ENCODE measurements at places on chromosomes 13 and 19. TPM values are rescaled to one million over a fixed set of nuclear protein-coding genes. Genes with fewer than 3 reads are reported as not detected.

HSD17B14 gene
- polyA plus RNA-seq: 91.9 TPM

DNA sequence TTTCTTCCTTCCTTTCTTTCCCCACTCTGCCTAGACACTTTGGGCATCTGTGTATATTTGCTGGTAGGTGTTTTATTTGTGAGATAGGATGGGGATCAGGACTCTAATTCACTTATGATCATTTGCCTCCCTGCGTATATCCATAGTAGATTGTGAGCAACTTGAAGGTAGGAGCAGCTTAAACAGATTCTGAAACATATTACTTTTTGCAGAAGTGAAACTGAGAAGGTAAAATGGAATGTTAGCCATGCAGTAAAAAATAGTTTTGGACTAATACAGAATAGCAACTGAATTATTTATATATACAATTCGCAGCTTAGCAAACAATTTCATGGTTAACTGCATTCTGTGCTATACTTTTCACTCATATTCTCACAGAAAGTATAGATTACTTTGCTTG is 38.7 kb downstream of the RNF6 start:
- H3K27me3 ChIP-seq: no peaks in the 10 kb centered on the region
- peaks cover 2% of the 10 kb centered on the region for H3K4me1 ChIP-seq
- H3K36me3 ChIP-seq: no peaks in the 10 kb centered on the region
- H3K4me3 ChIP-seq: no peak overlapping the region

PSMD8 gene
- 278 TPM for polyA plus RNA-seq

- no peak for DNase-seq
- no peak overlapping the region for H3K4me3 ChIP-seq
- no peaks in the 10 kb centered on the region for H3K36me3 ChIP-seq
- no peak overlapping the region for H3K27ac ChIP-seq
- H3K27me3 ChIP-seq: no peaks in the 10 kb centered on the region
- peaks cover 18% of the 10 kb centered on the region for H3K4me1 ChIP-seq
Observed at GRCh38 chr19:756236-756635, 5.3 kb downstream of the MISP start.

GRCh38 chr13:95250961-95251360 is 50.3 kb downstream of the ABCC4 start:
- no peaks in the 10 kb centered on the region for H3K27me3 ChIP-seq
- H3K4me1 ChIP-seq: no peaks in the 10 kb centered on the region
- no peaks in the 10 kb centered on the region for H3K36me3 ChIP-seq
- no peak overlapping the region for H3K4me3 ChIP-seq
- DNase-seq: no peak
- no peak overlapping the region for H3K27ac ChIP-seq

GRCh38 chr19:34633802-34634201 is 43.2 kb downstream of the SCGB2B2 start:
- no peaks in the 10 kb centered on the region for H3K27me3 ChIP-seq
- no peak overlapping the region for H3K4me3 ChIP-seq
- no peak for DNase-seq
- H3K4me1 ChIP-seq: no peaks in the 10 kb centered on the region

- H3K4me3 ChIP-seq: no peak overlapping the region
- no peaks in the 10 kb centered on the region for H3K36me3 ChIP-seq
- DNase-seq: no peak
- no peaks in the 10 kb centered on the region for H3K27me3 ChIP-seq
Observed at GRCh38 chr19:2811735-2812413, 7.8 kb upstream of the ZNF554 start.

DDX39A gene
- 106 TPM for polyA plus RNA-seq

GRCh38 chr13:79227418-79227817 is 178.6 kb downstream of the RBM26 start:
- no peak for DNase-seq
- H3K4me1 ChIP-seq: no peaks in the 10 kb centered on the region
- no peaks in the 10 kb centered on the region for H3K36me3 ChIP-seq
- H3K27me3 ChIP-seq: no peaks in the 10 kb centered on the region

DNA sequence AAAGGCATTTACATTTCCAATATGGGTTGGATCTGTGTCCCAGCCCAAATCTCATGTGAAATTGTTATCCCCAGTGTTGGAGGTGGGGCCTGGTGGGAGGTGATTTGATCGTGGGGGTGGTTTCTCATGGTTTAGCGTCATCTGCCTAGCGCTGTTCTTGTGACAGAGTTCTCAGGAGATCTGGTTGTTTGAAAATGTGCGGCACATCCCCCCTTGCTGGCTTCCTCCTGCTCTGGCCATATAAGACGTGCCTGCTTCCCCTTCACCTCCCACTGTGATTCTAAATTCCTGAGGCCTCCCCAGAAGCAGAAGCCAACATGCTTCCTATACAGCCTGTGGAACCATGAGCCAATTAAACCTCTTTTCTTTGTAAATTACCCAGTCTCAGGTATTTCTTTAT is 126.2 kb upstream of the FNDC3A start:
- H3K4me1 ChIP-seq: peaks cover 5% of the 10 kb centered on the region
- no peak for DNase-seq
- H3K4me3 ChIP-seq: no peak overlapping the region
- H3K27ac ChIP-seq: no peak overlapping the region
- H3K27me3 ChIP-seq: peaks cover 5% of the 10 kb centered on the region

GRCh38 chr13:29978211-29978610 is 127.8 kb upstream of the UBL3 start:
- H3K27me3 ChIP-seq: no peaks in the 10 kb centered on the region
- DNase-seq: no peak
- H3K36me3 ChIP-seq: no peaks in the 10 kb centered on the region
- no peak overlapping the region for H3K4me3 ChIP-seq
- H3K4me1 ChIP-seq: no peaks in the 10 kb centered on the region

MEIOSIN gene
- polyA plus RNA-seq: not detected

GRCh38 chr19:768424-768823 is 17.5 kb downstream of the MISP start:
- H3K27ac ChIP-seq: peak overlapping the region; percentile 58
- H3K4me1 ChIP-seq: peaks cover 5% of the 10 kb centered on the region
- DNase-seq: peak; percentile 79
- no peaks in the 10 kb centered on the region for H3K36me3 ChIP-seq

GRCh38 chr19:33191501-33191900 is 2.6 kb upstream of the LRP3 start:
- H3K4me3 ChIP-seq: no peak overlapping the region
- no peaks in the 10 kb centered on the region for H3K27me3 ChIP-seq
- H3K36me3 ChIP-seq: no peaks in the 10 kb centered on the region
- H3K27ac ChIP-seq: no peak overlapping the region
- H3K4me1 ChIP-seq: peaks cover 6% of the 10 kb centered on the region

DNA sequence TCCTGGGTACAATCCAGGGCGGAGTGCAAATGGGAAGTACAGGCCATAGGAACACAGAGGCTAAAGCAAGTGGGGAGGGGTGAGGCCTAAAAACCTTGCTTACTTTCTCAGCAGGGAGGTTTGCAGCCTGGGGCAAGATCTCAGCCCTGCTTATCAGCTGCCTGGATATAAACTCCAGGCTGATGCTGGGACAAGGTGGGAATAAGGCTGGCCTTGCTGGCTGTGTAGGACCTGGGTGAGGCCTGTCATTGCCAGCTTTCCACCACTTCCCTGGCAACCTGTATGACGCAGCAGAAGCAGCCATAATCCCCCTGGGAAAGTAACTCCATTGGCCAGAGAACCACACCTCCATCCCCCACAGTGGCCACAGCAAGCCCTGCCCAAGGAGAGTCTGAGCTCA is 279.1 kb upstream of the ATXN8OS start:
- no peaks in the 10 kb centered on the region for H3K4me1 ChIP-seq
- H3K36me3 ChIP-seq: no peaks in the 10 kb centered on the region
- no peaks in the 10 kb centered on the region for H3K27me3 ChIP-seq
- no peak overlapping the region for H3K27ac ChIP-seq
- H3K4me3 ChIP-seq: no peak overlapping the region
- DNase-seq: no peak

DNA sequence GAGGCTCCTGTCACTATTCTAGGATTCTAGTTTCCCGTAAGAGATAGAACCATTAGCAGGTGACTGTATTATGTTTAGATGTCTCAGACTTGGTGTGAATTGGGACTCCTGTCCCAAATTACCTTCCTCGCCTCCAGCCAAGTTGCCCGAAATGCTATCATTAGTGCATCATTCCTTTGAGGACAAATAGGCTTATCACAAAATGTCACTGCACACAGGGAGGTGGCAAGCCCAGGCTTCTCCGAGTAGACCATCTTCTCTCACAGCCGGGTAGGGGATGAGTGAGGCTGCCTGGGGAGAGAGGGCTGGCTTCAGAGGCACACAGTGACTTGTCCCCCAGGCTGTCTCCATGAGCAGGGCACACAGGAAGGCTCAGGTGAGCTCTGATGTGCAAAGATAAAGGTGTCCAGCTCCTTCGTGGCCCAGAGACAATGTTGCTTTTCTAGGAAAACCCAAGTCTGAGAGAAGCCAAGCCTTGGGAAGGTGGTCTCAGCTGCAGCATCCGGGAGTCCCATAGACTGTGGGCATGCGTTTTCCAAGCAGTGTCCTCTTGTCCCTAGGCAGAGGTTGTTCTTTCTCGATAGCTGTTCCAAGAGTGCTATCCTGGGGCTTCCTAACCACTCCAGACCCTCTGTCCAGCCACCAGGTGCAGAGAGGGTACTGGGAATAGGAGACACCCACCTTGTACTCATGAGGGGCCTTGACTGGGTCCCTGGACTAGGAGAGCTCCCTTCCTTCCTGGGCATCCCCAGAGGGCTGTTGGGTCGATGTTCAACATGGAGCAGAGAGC is 163.1 kb upstream of the TSHZ3 start:
- no peak for DNase-seq
- no peak overlapping the region for H3K4me3 ChIP-seq
- no peaks in the 10 kb centered on the region for H3K4me1 ChIP-seq
- H3K27ac ChIP-seq: no peak overlapping the region
- H3K36me3 ChIP-seq: no peaks in the 10 kb centered on the region

DNA sequence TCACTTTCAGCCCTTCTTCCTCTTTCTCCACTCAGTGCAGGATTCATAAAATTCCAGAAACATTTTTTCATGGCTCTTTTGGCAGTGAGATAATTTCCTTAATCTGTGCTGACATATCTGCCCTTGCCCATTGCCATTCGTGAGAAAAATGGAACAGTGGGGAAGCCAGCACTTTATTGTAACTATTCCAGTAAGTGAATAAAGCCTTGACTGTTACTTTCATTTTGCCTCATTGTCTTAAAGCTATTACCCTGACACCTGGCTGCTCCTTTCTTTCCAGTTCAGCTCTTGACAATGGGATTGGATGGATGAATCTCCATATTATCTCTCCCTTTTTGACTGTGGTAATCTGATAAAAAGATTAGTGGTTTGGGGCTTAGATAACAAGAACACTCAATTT is 1068.1 kb upstream of the PCDH20 start:
- H3K27ac ChIP-seq: no peak overlapping the region
- no peak overlapping the region for H3K4me3 ChIP-seq
- H3K27me3 ChIP-seq: no peaks in the 10 kb centered on the region
- H3K4me1 ChIP-seq: no peaks in the 10 kb centered on the region
- H3K36me3 ChIP-seq: no peaks in the 10 kb centered on the region
- no peak for DNase-seq

GRCh38 chr19:16297575-16298178 is 26.9 kb upstream of the KLF2 start:
- DNase-seq: no peak
- H3K27ac ChIP-seq: no peak overlapping the region
- H3K4me3 ChIP-seq: no peak overlapping the region
- peaks cover 8% of the 10 kb centered on the region for H3K4me1 ChIP-seq
- H3K36me3 ChIP-seq: no peaks in the 10 kb centered on the region
- no peaks in the 10 kb centered on the region for H3K27me3 ChIP-seq

ZNF470 gene
- polyA plus RNA-seq: 1.7 TPM

DNA sequence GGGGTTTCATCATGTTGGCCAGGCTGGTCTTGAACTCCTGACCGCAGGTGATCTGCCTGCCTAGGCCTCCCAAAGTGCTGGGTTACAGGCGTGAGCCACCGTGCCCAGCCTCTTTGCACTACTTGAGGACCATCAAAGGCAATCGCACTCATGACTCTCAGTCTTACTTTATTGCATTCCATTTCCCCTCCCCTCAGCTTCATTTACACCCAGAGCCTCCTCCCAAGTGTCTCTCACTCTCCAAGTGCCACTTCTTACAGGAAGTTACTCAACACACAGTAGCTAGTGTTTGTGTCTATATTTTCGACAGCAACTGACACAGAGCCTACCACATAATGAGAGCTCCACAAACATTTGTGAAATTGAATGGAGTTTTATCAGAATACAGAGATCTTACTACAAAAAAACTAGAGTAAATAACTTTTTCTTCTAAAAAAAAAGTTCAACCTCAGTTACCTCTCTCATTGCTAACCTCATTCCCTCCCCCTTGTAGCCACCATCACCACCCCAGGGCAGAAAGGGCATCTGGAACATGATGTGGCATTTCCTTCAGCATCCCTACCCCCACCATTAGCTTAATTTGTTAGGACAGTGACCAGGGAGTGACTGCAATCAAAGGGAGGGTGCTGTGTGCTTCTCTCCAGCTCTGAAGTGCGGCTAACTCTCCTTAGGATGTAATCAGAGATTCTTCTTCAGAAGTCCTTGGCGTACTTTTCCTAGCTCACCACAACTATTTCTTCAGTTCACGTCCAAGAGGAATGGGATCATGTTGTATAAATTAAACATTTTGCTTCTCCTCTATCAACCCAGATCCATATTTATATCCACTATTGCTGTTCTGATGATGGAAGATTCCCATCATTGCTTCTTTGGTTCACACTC is 17.0 kb upstream of the RUBCNL start:
- H3K36me3 ChIP-seq: no peaks in the 10 kb centered on the region
- H3K4me1 ChIP-seq: no peaks in the 10 kb centered on the region
- no peaks in the 10 kb centered on the region for H3K27me3 ChIP-seq
- no peak overlapping the region for H3K27ac ChIP-seq
